ELR (cell line): ENCODE measurements at places on chromosomes 11 and 22.

- DNase-seq, result peak; percentile 64
Observed at GRCh38 chr11:75428281-75428724, 4.7 kb downstream of the KLHL35 start.

DNA sequence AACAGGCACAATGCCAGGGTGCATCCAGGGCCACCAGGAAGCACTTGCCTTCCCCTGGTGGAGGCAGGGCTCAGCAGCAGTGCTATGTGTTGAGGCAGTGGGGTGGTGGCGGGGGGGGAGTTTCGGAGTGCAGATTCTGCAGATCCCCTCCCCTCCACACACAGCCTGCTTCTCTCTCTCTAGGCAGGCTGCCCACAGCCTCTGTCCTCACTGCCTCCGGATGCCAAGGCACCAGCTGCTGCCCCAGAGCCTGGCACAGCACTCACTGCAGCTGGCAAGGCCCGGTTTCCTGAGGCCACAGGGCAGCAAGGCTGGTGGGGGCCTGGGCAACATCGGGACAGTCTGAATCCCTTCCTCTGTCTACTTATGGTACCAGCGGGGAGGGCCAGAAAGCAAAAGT lies 35.8 kb downstream of the NRXN2 start:
- DNase-seq, result no peak

GRCh38 chr11:124198897-124199296 lies 15.8 kb downstream of the OR10D3 start:
- peak; percentile 15 for DNase-seq

- DNase-seq, result no peak
Observed at GRCh38 chr22:27835446-27835845, 33.9 kb upstream of the MN1 start.

DNA sequence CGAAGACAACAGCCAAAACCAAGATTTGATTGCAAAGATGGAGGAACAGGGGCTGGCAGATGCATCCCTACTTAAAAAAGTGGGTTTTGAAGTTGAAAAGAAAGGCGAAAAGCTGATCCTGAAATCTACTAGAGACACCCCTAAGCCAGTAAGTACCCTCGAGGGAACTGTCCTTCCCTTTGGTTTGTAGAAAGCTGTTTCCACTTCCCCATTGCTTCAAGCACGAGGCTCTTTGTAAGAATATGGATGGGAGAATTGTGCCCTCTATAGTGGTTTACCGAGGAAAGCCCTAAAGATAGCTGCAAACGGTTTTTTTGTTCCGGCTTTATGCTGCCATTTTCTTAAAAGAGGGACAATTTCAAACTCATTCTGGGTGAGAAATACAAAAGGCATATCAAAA lies 133.9 kb downstream of the WNT7B start:
- DNase-seq, result no peak

GRCh38 chr22:42077486-42078125 lies 1.9 kb upstream of the SMDT1 start:
- no peak for DNase-seq

GRCh38 chr22:42176255-42176915 lies 45.8 kb upstream of the CYP2D6 start:
- no peak for DNase-seq

DNA sequence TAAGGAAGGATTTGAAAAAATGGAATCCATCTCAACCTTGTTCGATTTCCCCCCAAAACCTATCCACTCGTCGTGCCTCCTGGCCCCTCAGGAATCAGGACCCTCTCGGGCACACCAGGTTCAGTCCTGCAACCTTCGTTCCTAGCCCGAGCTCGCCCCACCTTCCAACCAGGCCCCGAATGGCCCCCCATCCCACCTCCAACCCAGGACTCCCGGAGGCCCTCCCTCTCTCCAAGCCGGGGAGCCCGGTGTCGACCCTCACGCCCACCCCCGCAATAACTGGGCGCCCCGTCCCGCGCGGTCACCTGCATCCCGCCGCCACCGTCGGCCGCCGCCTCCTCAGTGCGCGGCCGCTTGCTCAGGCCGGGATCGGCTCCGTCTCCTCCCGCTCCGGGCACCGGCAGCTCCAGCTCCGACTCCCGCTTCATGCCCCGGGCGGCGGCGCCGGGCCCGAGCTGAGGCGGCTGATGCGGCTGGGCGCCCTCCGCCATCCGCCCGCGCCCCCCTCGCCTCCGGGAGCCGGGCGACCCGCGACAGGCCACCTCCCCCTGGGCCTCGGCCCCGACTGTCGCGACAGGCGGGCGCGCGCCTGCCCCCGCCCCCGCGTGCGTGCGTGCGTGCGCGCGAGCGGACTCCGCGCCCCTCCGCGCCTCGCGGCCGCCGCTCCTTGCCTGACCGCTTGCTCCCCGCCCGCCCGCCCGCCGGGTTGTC lies 534 bp downstream of the RBFOX2 start:
- no peak for DNase-seq

- DNase-seq, result no peak
Observed at GRCh38 chr11:104337273-104337672, 173.3 kb upstream of the PDGFD start.

GRCh38 chr11:27570542-27570941 lies 64.0 kb upstream of the LIN7C start:
- DNase-seq, result no peak

DNA sequence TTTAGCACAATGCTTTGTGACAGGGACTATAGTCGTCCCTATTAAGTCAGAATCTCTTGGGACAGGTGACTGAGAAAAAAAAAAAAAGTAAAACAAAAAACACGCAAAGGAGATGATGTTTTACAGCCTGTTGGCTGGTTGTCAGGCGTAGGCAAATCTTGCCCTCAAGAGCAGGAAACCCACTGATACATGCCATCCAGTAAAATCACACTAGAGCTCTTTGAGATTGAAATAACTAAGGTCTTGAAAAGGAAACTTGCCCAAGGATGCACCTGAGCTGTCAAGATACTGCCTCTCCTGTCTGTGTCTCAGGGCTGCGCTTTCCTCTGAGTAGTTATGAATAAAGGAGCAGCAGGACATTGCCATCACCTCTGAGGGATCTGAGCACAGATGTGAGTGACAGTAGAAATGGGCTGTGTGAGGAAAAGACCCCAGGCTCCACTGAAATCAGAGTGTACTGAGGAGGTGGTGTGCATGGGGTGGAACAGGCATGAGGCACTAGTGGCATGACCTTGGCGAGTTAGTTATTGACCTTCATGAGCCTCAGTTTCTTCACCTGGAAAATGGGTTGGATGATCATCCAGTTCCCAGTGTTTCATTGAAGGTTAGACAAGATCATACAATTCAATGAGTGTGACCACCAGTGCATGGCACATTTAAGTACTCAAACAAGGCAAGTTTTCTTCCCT lies 23.3 kb downstream of the MICAL2 start:
- DNase-seq, result no peak

GRCh38 chr11:109819410-109819809 lies 273.8 kb upstream of the ZC3H12C start:
- DNase-seq, result no peak

- DNase-seq, result no peak
Observed at GRCh38 chr11:72441752-72442207, 7.4 kb upstream of the CLPB start.

- DNase-seq, result peak; percentile 64
Observed at GRCh38 chr11:27391331-27392015, 28.5 kb upstream of the CCDC34 start.

DNA sequence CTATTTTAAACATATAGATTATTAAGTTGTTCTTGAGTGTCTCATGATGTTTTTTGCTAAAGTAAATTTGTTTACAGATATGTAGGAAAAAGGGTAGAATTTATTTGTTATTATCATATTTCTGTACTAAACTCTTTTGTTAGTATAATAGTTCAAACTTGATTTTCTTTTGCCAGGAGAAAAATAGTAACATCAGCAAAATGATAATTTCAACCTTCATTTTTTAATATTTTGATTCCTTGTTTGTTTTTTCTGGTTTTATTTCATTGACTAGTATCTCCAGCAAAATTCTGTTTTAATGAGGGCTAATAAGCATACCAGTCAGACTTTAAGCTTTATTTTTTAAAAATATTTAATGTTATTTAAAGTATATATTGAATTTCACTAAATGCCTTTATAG lies 4.0 kb downstream of the OR1S1 start:
- DNase-seq, result no peak

DNA sequence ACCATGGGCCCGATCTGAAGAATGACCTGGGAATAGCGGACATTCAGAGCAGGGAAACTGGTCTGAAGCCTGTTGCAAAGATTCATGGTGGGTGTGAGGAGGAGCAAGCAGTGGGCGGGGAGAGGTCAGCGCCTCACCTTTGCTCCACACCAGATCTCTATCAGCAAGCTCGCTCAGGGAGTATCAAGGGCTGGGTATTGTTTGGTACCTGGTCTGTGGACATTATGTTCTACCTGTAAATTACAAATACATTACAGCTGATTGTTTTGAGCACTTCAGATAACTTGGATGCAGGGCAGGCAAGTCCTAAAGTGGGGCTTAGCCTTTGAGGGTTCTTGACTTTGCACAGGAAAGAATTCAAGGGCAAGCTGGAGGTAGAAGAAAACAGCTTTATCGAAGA lies 10.8 kb upstream of the SEC14L4 start:
- DNase-seq, result no peak

DNA sequence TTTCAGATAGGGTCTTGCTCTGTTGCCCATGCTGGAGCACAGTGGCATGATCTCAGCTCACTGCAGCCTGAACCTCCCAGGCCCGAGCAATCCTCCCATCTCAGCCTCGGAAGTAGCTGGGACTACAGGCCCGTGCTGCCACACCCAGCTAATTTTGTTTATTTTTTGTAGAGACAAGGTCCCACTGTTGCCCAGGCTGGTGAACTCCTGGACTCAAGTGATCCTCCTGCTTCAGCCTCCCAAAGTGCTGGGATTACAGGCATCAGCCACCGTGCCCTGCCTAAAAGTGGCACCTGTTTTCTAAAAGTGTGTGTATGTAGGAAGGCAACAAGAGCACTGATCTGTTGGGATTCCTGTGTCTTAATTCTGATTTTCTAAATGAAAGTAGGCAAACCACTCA lies 20.2 kb downstream of the PACS1 start:
- no peak for DNase-seq

DNA sequence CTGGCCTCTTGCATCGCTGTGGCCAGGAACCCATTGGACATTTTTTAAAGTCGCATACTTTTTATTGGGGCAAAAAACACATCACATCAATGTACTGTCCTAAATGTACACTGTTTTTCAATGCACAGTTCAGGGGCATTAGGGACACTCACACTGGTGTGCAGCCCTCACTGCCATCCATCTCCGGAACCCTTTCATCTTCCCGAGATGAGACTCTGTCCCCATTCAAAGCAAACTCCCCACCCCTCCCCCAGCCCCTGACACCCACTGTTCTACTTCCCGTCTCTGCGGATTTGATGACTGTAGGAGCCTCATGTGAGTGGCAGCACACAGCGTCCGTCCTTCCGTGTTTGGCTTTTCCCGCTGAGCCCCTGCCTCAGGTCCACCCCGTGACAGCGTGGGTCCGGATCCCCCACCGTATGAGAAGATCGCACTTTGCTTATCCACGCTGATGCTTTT lies 41.8 kb upstream of the TH start:
- no peak for DNase-seq

DNA sequence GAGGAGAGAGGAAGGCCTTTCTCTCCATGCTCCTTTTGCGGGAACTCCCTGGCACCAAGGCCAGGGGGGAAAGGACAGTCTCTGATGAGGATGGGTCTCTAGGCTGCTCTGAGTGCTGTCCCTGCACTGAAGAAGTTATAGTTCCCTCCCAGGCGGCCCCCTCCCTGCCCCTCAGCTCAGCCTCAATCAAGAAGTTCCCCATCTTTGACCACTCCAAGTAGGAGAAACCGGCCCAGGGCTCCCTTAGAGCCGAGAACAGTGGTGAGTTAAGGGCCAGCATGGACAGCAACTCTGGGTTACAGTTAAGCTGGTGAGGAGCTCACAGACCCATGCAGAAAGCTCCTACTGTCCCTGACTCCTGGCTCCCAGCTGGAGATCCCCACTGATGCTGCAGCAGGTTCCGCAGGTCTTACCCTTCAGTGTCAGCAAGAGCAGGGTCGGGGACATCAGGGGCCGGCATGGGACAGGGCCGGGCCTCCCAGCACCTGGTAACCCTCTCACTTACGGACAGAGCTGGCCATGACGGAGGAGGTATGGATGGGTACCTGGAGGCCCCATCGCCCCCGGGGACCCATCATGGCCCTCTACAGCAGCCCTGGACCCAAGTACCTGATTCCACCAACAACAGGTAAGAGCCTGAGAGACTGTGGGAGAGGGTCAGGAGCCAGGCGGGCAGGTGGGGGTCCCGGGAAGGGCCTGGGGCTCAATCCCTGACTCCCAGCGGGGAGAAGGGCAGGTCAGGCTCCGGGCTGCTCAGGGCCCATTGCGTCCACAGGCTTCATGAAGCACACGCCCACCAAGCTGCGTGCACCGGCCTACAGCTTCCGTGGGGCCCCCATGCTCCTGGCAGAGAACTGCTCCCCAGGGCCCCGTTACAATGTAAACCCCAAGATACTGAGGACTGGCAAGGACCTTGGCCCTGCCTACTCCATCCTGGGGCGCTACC lies 4.2 kb downstream of the SCGB1C1 start:
- no peak for DNase-seq

GRCh38 chr11:113417428-113417827 lies 29.8 kb downstream of the ANKK1 start:
- no peak for DNase-seq

GRCh38 chr22:43269646-43270045 lies 73.5 kb downstream of the SCUBE1 start:
- no peak for DNase-seq

DNA sequence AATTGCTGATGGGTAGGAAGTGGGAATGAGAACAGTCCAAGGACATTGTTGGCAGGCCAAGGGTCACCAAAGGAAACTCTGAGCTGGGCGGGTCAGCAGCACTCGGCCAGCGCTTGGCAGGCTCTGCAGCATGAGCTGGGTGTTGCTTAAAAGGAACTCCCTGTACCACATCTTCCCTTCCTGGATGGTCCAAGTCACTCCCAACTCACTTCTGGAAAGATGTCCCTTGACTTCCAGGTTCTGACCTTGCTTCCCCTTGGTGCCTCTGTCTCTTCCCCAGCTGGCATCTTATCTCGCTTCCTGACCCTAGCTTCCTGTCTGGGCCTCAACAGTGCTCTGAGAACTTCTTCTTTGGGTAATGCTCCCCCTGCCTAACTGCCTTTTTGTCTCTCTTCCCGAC lies 24.8 kb upstream of the SWAP70 start:
- DNase-seq, result no peak

- no peak for DNase-seq
Observed at GRCh38 chr11:88164806-88165585, 10.2 kb downstream of the RAB38 start.

DNA sequence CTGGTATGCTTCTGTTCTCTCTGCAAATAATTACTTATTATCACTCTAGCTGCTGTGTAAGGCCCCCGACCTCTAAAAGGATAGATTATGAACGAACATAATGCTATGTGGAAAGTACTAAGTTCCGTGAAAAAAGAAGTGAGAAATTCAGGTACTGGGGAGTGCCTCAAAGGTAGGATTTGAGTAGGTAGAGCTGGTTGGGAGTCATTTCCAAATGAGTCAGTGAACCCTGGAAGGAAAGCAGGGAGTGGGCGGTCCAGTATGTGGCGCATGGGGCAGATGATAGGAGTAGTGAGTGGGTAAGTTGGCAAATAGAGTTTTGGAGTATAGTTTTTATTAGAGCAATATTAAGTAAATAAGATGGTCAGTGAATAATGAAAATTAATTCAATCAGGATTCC lies 2.4 kb downstream of the ZC3H12C start:
- DNase-seq, result peak; percentile 34

GRCh38 chr11:1075341-1075911 lies 752 bp downstream of the MUC2 start:
- DNase-seq, result no peak

GRCh38 chr11:46977038-46977813 lies 40.7 kb downstream of the CSTPP1 start:
- DNase-seq, result no peak

GRCh38 chr11:66259956-66260355 lies 8.5 kb upstream of the RAB1B start:
- DNase-seq, result no peak

- DNase-seq, result no peak
Observed at GRCh38 chr22:42313204-42313603, 42.8 kb upstream of the TCF20 start.
